ENCODE measurements at places on chromosomes 13 and 19.

DNA sequence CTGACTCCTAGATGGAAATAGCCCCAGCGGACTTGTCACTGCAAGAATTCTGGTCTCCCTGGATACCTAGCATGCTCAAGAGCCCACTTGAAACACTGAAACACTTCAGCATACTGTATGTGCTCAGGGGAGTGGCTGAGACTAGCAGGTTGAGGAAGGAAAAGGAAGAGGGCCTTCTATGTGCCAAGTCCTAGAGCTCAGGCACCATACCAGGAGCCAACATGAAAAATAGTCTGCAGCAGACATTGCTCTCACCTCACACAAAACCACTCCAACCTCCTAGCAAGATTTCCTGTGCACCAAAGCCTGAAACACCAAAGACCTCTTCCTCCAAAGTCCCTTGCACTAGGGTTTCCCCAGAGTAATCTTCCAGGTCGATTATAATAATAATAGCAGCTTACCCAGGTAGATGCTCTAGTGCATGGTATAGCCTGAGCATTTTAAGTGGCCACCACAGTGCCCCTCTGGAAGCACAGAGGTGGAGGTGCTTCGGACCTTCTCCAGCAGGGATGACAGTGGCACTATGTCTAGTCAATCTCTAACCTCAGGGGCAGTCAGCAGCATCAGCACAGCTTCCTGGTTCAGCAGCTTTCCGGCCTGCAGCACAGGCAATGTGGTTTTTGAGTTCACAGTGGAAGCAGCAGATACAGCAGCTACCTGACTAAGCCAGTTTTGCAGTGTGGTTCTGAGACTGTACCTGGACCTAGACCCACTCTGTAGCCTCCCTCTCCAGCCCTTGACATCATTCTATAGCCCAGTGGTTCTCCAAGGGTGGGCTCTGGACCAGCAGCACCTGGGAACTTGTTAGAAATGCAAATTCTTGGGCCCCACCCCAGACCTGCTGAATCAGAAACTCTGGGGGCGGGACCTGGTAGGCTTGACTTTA is 45.6 kb upstream of the UBE2L5 start:
- DNase-seq: no peak

DNA sequence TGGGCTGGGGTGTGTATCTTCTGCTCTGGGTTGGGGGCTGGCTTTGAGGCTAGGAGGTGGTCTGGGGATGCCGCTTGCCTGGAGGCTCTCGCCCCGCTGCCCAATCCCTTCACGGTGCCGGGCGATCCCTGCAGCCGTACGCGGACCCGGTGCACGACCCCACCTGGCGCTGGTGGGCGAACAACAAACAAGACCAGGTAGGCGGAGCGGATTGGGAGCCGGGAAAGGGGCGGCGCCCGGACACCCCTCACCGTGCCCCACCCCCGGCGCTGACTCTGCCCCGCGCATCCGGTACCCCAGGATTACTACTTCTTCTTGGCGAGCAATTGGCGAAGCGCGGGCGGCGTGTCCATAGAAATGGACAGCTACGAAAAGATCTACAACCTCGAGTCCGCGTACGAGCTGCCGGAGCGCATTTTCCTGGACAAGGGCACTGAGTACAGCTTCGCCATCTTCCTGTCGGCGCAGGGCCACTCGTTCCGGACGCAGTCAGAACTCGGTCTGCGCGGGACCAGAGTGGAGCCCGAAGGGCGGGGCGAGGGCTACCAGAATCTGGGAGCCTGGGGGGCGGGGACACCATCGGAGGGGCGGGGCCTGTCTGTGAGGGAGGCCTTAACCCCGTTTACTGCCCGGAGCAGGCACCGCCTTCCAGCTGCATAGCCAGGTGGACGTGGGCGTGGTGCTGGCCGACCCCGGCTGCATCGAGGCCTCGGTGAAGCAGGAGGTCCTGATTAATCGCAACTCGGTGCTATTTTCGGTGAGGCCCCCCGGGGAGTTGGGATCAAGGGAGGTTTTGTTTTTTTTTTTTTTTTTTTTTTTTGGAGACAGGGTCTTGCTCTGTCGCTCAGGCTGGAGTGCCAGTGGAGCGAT is 12.1 kb upstream of the PSMD8 start:
- DNase-seq: peak; percentile 47

GRCh38 chr19:54439174-54439851 is 9.7 kb upstream of the LENG8 start:
- DNase-seq: no peak

GRCh38 chr19:38642176-38642575 is 5.3 kb upstream of the ACTN4 start:
- no peak for DNase-seq

All from activated naive CD8-positive, alpha-beta T cell treated with anti-CD3 and anti-CD28 coated beads, Interleukin-2, amount 50 U/mL, for 16 hours (primary cell).